GM12891 (cell line): ENCODE measurements at places on chromosomes 2 and 18.

DNA sequence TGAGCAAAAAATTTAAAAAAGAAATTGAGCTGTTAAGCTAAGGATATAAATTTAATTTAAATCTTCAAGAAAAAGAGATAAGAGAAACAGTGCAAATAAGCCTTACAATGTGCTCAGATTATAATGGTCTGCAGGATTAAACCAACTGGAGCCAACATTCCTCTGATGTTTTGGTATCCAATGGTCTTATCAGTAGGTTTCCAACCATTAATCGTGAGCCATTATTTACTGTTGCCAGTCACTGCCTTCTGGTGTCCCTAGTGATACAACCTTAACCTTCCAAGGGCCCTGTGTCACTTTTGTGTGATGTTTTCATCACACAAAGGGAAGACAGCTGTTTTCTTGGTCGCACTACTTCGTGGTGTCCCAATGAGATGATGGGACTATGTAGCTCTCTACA lies 134.5 kb upstream of the CTAGE1 start:
- DNase-seq: no peak

DNA sequence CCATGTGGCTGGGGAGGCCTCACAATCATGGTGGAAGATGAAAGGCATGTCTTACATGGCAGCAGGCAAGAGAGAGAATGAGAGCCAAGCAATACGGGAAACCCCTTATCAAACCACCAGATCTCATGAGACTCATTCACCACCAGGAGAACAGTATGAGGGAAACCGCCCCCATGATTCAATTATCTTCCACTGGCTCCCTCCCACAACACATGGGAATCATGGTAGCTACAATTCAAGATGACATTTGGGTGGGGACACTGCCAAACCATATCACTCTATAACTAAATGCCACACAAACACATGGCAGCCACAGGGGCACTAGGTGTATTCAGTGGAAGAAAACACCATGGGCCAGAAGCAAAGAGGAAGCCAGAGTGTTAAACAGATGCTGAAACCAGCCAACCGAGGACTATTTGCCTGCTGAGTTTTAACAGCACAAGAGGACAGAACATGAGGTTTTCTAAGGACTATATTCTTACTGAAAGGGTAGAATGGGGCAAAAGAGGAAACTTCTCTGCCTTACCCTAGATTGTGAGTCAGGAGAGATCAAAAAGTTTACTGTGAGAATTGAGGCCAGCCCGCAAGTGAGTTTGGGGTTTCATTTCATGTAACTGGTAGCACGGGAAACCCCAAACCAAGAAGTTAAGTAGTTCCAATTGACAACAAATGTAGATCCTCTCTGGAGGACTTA lies 49.2 kb downstream of the SIGLEC15 start:
- peak; percentile 16 for DNase-seq

GRCh38 chr2:228700638-228701037 lies 519.2 kb upstream of the SPHKAP start:
- no peak for DNase-seq

GRCh38 chr18:32549248-32550110 lies 78.8 kb upstream of the GAREM1 start:
- DNase-seq: peak; percentile 13

DNA sequence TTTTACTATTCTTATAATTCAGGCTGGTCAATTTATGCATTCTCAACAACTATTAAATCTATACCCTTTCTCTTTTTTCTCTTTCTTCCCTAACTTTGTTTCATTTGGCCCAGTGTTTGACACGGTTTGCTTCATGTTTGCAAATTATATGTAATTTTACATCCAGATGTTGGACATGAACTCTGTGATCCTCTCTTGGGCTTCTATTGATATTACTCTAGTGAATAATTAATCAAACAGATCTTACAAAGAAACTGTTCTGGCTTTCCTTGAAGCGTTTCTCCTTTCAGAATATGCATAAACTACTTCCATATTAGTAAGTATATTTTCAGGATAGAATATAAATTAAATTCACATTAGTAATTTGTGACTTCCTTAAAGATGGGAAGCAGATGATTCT lies 225.1 kb upstream of the TMEFF2 start:
- no peak for DNase-seq

DNA sequence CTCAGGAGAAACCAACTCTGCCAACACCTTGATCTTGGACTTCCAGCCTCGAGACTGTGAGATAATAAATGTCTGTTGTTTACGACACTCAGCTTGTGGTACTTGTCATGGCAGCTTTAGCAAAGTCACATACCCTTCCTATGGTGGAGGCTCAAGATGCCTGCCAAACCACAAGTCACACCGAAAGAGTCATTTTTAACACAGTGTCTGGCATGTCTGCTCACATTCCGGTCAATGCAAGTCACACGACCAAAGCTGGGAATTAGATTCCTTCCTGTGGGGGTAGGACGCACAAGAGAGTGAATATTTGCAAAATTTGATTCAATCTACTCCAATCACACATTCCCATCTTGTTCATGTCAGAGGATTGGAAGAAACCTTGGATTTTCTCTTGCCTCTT lies 24.6 kb downstream of the KCNE4 start:
- DNase-seq: no peak

- no peak for DNase-seq
These were observed 3.6 kb upstream of the MYOM1 start for GRCh38 chr18:3223356-3223755.

GRCh38 chr2:222804351-222804750 lies 56.5 kb upstream of the ACSL3 start:
- DNase-seq: no peak

DNA sequence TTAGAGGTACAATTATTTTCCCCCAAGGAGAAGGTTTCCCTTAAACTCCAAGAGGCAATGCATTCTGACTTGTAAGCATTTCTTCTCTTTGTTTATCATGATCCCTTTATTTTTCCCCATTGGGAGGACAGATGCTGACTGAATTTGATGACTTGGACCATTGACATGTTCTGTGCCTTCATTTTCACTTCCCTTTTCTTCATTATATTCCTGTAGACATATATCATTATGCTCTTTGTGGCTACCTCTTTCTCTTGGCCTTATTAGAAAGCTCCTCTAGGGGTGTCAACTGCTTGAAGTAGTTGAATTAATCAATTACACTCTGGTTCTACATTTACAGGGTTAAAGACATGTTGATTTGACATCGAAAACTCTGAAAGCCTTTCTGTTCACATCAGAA lies 330.0 kb upstream of the DCC start:
- DNase-seq: no peak

DNA sequence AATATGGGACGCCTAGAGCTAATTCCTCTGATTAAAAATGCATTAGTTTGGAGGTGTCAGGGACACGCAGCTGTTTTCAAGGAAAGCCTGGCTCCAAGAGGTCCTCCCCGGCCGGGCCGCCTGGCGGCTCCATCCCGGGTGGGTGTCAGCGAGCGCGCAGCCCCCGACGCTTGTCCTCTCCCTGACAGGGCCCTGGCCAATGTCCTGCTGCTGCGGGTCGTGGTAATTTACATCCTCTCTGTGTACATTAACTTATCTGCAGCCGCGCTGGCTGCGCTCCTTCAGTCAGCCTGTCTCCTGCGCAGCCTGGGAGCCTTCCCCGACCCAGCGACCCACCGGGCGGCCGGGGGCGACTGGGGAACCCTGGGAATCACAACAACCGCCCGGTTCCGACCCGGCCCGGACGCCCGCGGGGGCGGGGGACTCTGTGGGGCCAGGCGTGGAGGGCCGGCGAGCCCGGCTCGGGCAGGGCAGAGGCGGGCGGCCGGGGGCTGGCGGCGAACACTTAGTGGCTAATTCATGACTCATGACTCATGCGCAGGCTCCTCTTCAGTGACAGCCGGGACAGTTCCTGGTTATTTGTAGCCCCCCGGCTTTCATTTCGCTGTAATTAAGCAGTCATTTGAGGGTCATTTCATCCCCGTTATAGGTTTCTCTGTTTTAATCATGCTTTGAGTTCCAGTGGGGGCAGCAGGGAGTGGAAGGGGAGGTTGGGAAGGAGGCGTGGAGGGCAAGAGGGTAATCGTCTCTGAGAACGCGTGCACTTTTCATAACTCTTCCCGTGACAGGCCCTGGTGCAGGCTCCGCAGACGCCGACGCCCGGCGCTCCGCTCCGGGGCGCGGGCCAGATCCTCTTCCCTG lies 141.9 kb upstream of the CTAGE1 start:
- no peak for DNase-seq

- no peak for DNase-seq
These were observed 222.0 kb downstream of the ZNF516 start for GRCh38 chr18:76273036-76273545.

DNA sequence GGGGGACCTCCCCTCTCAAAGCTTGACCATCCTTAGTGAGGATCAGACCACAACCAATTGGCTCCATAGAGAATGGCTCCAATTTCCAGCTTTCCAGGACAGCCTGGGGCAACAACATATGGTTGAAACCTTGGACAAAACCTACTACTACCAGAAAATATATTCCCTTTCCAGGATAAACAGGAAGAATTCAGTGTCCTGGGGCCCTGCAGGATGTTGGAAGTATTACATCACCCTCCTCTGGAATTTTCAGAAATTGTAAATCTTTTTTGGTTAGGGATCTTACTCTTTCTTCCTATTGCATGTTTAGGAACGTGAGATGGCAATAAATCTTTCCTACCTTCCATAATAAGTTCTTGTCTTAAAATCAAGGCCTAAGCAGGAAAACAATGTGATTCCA lies 158.9 kb upstream of the MEIS1 start:
- DNase-seq: no peak

DNA sequence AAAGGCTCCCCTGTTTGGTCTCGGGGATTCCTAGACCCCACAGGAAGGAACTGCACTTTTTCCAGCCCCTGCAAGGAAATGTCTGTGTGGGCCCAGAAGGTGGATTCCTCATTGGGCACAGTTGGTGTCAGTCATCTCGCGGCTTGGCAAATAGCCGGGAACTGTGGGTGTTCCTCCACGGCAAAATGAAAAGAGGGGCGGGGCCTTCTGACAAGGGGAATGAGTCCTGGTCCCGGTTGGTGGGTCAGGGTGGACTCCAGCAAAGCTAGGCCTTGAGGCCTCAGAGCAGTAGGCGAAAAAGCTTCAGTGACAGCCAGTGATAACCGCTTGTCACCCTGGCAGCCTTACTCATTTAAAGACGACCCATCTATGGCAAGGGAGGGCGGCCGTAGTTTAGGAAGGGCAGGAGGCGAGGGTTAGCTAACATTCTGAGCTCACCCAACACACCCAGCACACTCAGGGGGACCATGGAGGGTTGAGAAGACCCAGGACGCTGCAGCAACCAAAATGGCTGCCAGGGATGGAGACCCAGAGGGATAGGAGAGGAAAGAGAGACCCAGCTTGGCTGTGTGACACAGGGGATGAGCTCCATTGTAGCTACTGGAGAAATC lies 16.5 kb downstream of the SLC4A3 start:
- no peak for DNase-seq

GRCh38 chr2:65453916-65454315 lies 21.5 kb upstream of the SPRED2 start:
- DNase-seq: no peak

DNA sequence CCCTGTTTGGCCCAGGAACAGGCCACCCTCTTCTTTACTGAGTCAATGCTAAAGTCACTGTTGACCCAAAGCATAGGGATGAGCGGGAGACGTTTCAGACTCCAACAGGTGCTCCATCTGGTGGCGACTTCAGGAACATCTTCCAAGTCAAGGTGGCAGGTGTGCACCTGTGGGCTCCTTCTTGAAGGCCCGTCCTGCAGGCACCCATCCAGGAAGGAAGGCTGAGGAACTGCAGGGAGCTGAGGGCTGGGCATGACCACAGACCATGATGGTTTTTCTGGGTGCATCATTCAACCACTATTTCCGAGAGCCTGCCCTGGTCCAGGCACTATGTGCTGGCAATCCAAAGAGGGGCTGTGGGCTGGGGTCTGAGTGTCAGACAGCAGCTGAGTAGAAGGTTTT lies 142.8 kb downstream of the NDUFA10 start:
- no peak for DNase-seq

- no peak for DNase-seq
These were observed 35.4 kb upstream of the COL6A3 start for GRCh38 chr2:237449193-237449881.

- no peak for DNase-seq
These were observed 38.1 kb downstream of the SLC39A10 start for GRCh38 chr2:195695002-195695631.

DNA sequence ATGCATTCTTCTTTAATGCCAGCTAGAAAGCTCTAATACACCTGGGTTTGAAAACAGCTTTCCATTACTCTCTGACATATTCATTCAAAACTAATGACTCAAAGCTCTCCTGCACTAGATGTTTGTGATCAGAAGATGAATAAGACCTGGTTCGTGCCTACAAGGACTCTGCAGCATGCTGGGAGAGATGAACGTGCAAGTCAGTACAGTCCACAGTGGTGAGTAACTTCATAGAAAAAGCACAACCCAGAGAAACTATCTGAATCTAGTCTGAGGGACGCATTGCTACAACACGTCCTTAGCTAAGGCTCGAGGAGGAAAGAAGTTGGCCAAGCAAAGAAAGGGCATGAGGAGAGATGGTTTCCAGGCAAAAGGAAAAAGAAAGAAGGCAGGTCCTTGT lies 234.3 kb downstream of the OSR1 start:
- no peak for DNase-seq

GRCh38 chr2:101577173-101577572 lies 102.3 kb upstream of the RFX8 start:
- DNase-seq: no peak

DNA sequence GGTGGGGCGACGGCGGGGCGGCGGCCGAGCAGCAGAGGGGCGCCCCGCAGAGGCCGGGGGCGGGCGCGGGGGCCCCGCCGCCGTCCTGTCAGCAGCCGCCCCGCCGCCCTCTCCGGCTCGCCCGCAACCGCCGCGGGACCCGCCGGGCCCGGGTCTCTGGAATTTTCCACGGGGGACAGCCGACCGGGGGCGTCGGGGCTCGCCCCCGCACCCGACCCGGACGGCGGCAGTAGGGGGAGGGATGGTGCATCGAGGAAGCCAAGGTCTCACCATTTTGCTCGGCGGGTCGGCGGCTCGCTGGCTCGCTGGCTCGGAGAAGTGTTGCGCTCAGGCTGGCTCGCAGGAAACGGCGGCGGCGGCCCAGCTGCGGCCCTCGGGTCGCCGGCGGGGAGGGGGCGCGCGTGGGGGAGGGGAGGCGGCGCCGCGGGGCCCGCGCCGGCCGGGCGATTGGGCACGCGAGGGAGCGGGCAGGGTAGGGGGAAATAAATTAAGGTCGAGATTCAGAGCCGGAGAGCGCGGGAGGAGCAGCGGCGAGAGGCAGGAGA lies 405 bp downstream of the PPP3R1 start:
- DNase-seq: peak; percentile 10

GRCh38 chr18:79599441-79599931 lies 80.1 kb upstream of the CTDP1 start:
- DNase-seq: no peak

GRCh38 chr2:143816916-143817315 lies 687.7 kb downstream of the ARHGAP15 start:
- no peak for DNase-seq

DNA sequence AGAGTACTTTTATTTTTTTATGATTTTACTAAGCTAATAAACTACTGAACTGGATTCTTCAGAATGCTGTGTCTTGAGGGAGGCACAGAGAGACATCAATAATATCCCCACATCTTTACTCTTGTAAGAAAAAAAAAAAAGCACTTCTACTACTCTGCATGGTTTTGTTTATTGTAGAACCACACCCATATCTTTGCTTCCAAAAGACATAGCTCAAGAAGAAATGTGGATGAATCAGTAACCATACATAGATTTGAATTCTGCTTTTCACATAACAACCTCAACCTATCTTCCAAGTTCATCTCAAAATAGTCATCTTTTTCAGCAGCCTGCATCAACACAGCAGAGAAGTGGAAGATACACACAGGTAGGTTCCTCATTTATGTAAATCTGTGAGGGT lies 12.2 kb upstream of the COL5A2 start:
- DNase-seq: no peak
